ENCODE measurements at places on chromosomes 4 and X.

GRCh38 chrX:74492720-74493201 lies 71.5 kb downstream of the SLC16A2 start:
- DNase-seq, result no peak

- DNase-seq, result no peak
Observed at GRCh38 chr4:181319629-181320028, 923.6 kb upstream of the TENM3 start.

DNA sequence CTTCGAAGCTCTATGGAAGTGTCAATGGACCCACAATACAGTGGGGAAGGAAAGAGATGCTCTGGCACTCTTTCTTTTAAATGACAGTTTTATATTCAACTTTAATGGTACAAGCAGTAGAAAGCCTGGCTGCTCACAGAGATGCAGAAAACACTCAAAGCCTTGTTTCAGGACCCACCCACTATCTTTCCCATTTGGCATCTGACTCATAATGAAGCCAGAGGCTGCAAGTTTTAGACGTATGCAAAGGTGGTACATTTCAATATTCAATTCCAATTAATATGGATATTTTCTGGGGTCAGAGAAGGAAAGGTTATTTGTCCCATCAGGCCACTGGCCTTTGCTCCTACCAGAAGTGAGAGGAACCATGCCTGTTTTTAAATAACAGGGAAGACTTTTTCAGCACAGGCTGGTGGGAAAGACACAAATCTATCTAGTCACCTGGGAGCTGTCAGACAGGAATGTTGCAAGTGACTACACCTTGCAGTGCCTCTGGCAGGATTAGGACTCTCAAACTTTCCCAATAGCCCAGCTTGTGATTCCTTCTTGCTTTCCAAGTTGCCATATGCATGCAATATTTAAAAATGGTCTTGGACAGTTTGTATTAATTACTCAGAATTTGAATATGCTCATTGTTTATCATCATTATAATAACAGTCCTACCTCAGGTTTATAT lies 70.0 kb upstream of the RAB40AL start:
- no peak for DNase-seq

GRCh38 chrX:9917861-9918260 lies 49.3 kb upstream of the CLDN34 start:
- DNase-seq, result no peak

DNA sequence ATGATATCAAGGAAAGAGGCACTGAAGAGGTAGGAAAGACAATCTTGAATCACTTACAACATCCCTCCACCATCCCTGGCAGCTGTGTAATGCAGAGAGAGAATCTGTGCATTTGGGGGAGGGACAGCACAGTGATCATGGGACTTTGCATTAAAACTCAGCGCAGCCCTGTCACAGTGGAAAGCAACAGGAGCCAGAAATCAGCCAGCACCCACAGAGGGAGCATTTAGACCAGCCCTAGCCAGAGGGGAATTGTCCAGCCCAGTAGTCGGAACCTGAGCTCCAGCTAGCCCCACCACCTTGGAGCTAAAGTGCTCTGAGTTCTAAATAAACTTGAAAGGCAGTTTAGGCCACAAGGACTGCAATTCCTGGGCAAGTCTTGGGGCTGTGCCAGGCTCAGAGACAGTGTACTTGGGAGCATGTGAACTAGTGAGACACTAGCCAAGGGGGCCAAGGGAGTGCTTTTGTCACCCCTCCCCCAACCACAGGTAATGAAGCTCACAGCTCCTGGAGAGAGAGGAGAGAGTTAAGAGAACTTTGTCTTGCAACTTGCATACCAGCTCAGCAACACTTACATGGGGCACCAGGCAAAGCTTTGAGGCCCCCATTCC lies 83.9 kb upstream of the FAM241A start:
- no peak for DNase-seq

DNA sequence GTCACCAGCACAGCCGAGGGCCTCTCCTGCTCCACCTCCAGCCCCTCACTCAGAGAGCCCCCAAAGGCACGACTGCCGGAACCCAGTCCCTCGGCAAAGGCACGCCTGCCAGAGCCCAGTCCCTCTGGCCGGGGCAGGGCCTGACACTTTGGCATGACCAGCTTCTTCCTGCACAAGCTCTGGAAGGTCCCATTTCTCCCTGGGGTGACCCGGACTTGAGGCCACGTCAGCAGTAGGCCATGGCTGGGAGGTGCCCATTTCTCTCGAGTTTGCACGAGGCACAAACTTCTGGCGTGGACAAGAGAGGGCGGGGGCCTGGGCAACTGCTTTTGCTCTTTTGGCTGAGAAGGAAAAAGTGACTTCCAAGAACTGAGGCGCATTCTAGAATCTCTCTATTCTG lies 62.2 kb upstream of the GPR78 start:
- DNase-seq, result no peak

GRCh38 chr4:115852767-115853091 lies 739.3 kb upstream of the NDST4 start:
- no peak for DNase-seq

- no peak for DNase-seq
Observed at GRCh38 chr4:10783351-10783750, 98.8 kb upstream of the CLNK start.

GRCh38 chr4:84582302-84582987 lies 482 bp upstream of the CDS1 start:
- peak; percentile 83 for DNase-seq

- DNase-seq, result no peak
Observed at GRCh38 chr4:187919966-187920365, 75.6 kb upstream of the ZFP42 start.

GRCh38 chrX:124827258-124827845 lies 481.0 kb downstream of the SH2D1A start:
- DNase-seq, result no peak

DNA sequence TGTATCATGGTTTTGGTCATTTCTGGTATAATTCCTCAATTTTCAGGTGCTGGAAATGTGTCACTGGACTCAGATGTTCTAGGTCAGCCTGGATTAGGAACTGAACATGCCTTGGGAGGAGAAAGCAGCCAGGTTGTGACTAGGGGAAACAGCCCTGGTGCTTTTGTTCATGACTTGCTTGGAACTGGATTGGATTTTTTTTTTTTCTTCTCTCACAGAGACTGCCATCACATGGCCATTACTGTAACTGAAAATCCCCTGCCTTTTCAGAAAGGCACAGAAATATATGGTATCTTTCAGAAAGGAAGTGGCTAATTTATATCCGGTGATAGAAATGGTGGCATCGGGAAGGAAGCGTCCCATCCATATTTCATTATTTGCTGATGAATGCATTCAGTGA lies 34.6 kb downstream of the SEPTIN11 start:
- no peak for DNase-seq

DNA sequence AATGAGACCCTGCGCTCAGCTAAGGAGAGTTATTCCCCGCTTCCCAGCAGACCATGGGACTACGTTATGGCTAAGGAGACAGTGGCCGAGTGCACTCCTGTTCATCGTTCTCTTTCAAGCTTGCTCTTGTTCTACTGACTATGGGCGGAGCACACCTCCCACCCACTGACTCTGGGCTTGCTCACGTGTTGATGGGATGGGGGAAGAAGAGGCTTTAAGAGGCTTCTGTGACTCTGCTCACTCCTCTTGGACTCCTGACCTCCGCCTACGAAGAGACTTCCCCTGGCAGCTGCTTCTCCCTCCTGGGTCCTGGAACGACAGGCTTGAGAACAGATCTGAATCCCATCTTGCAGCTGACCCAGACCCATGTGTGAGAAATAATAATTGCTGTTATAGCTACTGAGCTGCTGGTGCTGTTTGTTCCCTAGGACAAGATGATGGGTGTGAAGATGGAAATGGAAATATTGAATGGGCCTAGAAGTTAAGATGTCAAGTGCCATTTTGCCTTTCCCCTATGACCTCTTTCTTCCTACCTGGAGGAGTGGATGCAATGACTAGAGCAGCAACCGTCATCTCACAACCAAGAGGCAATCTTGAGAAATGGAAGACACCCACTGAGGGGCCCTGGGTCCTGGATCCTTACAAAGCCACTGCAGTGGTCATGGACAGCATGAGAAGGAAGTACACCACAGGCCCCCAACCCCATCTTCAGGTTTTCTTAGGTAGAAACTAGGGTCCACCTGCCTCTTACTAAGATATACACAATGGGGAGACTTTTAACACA lies 38.7 kb upstream of the IRAK1 start:
- DNase-seq, result no peak

- DNase-seq, result no peak
Observed at GRCh38 chrX:47216393-47216925, 2.0 kb upstream of the CDK16 start.

DNA sequence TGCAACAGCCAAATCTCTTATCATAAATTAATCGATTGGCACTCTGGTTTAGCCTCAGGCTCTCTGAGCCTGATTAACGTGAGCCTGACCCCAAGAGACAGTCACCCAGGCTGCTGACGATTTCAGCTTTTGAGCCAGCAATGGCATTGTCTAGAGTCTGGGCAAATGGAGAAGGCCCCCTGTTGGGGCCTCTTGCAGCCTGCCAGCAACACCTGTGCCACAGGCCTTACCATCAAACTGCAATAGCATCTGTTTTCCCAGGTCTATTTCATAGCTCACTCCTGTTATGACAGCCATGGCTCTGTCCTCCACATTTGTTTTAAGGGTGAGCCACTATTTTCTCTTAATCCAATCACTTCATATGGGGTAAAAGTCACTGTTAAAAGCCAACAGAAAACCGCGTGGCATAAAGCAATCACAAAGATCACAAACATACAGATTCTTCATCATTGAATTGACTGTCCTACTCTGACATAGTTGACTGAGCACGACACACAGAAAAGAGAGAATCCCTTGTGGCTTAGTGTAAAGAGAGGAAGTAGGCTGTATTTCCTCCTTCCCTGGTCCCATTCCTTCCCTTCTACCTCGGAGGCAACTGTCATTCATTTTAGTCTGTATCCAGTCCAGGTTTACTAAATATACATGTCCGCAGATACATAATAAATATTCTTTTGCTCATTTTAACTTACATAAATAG lies 47.8 kb downstream of the SLC9A7 start:
- no peak for DNase-seq

DNA sequence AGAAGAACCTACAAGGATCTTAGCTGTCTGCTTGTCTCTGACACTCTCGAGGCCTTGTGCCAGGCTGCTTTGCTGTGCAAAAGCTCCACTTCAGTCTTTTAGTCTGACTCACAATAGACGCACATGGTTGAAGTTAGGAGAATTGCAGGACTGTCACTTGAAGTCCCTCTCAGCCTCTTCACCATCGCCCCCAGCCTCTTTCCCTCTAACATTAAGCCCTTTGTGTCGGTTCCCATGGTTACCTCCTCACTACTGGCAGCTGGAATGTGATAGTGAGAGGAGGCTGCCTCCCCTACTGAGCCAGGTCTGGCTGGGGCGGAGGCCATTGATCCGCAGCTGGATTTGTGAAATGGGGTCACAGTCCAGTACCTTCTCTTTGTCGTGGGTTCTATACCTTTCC lies 201.8 kb downstream of the SOWAHB start:
- no peak for DNase-seq

DNA sequence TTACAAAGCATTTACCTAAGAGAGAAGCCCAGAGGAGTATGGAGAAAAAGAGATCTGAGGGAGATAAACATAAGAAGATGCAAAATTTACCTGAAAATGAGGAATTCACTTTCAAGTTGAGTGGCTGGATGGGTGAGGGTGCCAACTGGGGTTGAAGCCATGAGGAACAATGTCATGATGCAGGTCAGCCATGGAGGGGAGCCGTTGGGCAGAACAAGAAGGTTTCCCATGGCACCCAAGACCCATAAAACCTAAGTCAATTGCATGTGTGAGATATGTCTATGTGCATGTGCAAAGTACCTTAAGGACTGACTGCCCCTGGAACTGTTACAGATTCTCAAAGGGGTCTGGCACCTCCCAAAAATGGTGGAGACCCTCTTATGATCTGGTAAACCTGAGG lies 46.6 kb upstream of the PRRG1 start:
- DNase-seq, result no peak

GRCh38 chrX:118251271-118251670 lies 94.6 kb upstream of the WDR44 start:
- DNase-seq, result no peak
